ENCODE measurements at places on chromosomes 4 and X.

GRCh38 chr4:24226023-24226422, 336.2 kb upstream of the PPARGC1A start:
- DNase-seq = no peak
- H3K27me3 ChIP-seq = no peaks in the 10 kb centered on the region
- no peak overlapping the region for H3K27ac ChIP-seq
- no peak overlapping the region for H3K4me3 ChIP-seq
- H3K36me3 ChIP-seq = no peaks in the 10 kb centered on the region

- peak overlapping the region; percentile 1 for H3K4me3 ChIP-seq
- H3K27ac ChIP-seq = peak overlapping the region; percentile 94
- H3K36me3 ChIP-seq = no peaks in the 10 kb centered on the region
- H3K4me1 ChIP-seq = peaks cover 24% of the 10 kb centered on the region
These were observed 18.1 kb upstream of the CHRNA9 start for GRCh38 chr4:40316782-40317635.

GRCh38 chrX:9738151-9738550, 27.5 kb downstream of the GPR143 start:
- no peaks in the 10 kb centered on the region for H3K27me3 ChIP-seq
- H3K4me1 ChIP-seq = no peaks in the 10 kb centered on the region
- no peaks in the 10 kb centered on the region for H3K36me3 ChIP-seq

- no peaks in the 10 kb centered on the region for H3K27me3 ChIP-seq
- H3K27ac ChIP-seq = no peak overlapping the region
- no peak overlapping the region for H3K4me3 ChIP-seq
- H3K4me1 ChIP-seq = peaks cover 12% of the 10 kb centered on the region
- H3K36me3 ChIP-seq = no peaks in the 10 kb centered on the region
These were observed 6.0 kb downstream of the DGKQ start for GRCh38 chr4:967113-968104.

GRCh38 chr4:69126024-69126423, 29.8 kb downstream of the UGT2B7 start:
- no peak overlapping the region for H3K27ac ChIP-seq
- no peaks in the 10 kb centered on the region for H3K36me3 ChIP-seq

GRCh38 chrX:26334232-26334631, 118.3 kb downstream of the MAGEB5 start:
- no peaks in the 10 kb centered on the region for H3K27me3 ChIP-seq
- no peaks in the 10 kb centered on the region for H3K4me1 ChIP-seq
- no peak for DNase-seq
- no peak overlapping the region for H3K4me3 ChIP-seq

DNA sequence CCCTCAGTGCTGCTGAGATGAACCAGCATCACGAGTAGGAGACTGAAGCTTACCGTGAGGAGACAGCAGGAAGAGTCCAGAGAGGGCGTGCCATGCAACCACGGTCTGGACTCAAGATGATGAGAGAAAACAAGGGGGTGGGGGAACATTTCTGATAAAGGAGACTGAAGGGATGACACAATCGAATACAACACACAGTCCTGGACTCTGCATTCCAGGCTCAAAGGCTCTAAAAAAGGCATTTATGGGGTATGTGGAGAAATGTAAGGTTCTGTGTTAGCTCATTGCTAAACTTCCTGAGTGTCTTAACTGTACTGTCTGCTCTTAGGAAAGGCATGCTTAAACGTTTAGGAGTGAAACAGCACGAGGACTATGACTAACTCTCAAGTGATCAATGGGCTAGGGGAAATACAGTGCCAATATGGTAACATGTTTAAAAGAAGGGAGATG, 20.6 kb upstream of the IRAK1 start:
- H3K27me3 ChIP-seq = no peaks in the 10 kb centered on the region
- peak; percentile 66 for DNase-seq
- peaks cover 23% of the 10 kb centered on the region for H3K4me1 ChIP-seq
- no peak overlapping the region for H3K4me3 ChIP-seq
- peak overlapping the region; percentile 93 for H3K27ac ChIP-seq
- no peaks in the 10 kb centered on the region for H3K36me3 ChIP-seq

DNA sequence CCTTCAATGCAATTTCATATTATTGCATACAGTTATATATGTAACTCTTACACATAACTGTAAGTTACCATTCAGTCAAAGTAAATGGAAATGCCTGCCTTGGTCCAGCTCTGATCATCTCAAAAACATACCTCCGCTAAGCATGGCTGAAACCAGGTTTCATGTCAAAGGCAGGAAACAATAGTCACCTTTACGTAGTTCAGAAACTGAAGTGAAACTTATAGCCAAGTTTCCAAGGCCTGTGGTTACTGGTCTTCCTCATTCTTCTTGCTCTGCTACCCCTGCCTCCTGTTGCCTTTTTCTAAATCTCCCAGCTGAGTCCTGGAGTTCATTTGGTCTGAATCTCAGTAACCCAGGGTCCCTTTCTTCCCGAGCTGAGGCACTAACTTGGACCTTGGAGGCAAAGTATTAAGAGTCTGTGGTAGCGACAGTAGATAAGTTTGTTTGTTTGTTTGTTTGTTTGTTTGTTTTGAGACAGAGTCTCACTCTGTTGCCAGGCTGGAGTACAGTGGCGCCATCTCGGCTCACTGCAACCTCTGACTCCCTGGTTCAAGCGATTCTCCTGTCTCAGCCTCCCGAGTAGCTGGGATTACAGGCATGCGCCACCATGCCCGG, 30.8 kb downstream of the DAPP1 start:
- DNase-seq = no peak
- H3K27me3 ChIP-seq = no peaks in the 10 kb centered on the region
- no peaks in the 10 kb centered on the region for H3K4me1 ChIP-seq
- H3K27ac ChIP-seq = no peak overlapping the region

GRCh38 chr4:147303873-147304229, 177.0 kb upstream of the EDNRA start:
- H3K4me3 ChIP-seq = no peak overlapping the region
- H3K27me3 ChIP-seq = no peaks in the 10 kb centered on the region
- H3K36me3 ChIP-seq = no peaks in the 10 kb centered on the region
- H3K27ac ChIP-seq = no peak overlapping the region
- DNase-seq = no peak

- H3K4me3 ChIP-seq = no peak overlapping the region
- no peaks in the 10 kb centered on the region for H3K36me3 ChIP-seq
- no peak for DNase-seq
These were observed 178.4 kb downstream of the ANKRD50 start for GRCh38 chr4:124534131-124534530.

DNA sequence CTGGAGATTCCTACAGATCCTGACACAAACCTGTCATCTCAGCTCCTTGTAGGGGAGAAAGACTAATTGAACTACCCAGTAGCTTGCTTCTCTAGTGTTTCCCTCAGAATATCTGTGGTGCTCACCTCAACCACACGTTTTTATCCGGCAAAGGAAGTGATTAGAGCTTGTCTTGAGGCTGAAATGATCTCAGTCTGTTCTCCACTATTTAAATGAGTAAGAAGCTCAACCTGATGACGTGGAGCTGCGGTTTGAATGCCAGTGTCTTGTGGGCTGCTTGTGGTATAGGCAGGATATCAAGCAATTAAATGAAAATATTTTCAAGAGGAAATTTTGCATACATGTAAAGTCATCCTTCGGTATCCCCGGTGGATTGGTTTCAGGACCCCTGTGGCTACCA, 270.2 kb downstream of the TLL1 start:
- DNase-seq = no peak
- no peak overlapping the region for H3K27ac ChIP-seq
- no peaks in the 10 kb centered on the region for H3K27me3 ChIP-seq
- H3K4me3 ChIP-seq = no peak overlapping the region
- H3K36me3 ChIP-seq = no peaks in the 10 kb centered on the region

- no peak for DNase-seq
- H3K27me3 ChIP-seq = no peaks in the 10 kb centered on the region
- H3K4me3 ChIP-seq = no peak overlapping the region
- H3K4me1 ChIP-seq = peaks cover 7% of the 10 kb centered on the region
- H3K36me3 ChIP-seq = no peaks in the 10 kb centered on the region
- no peak overlapping the region for H3K27ac ChIP-seq
These were observed 31.3 kb downstream of the NIPAL1 start for GRCh38 chr4:48047896-48048295.

DNA sequence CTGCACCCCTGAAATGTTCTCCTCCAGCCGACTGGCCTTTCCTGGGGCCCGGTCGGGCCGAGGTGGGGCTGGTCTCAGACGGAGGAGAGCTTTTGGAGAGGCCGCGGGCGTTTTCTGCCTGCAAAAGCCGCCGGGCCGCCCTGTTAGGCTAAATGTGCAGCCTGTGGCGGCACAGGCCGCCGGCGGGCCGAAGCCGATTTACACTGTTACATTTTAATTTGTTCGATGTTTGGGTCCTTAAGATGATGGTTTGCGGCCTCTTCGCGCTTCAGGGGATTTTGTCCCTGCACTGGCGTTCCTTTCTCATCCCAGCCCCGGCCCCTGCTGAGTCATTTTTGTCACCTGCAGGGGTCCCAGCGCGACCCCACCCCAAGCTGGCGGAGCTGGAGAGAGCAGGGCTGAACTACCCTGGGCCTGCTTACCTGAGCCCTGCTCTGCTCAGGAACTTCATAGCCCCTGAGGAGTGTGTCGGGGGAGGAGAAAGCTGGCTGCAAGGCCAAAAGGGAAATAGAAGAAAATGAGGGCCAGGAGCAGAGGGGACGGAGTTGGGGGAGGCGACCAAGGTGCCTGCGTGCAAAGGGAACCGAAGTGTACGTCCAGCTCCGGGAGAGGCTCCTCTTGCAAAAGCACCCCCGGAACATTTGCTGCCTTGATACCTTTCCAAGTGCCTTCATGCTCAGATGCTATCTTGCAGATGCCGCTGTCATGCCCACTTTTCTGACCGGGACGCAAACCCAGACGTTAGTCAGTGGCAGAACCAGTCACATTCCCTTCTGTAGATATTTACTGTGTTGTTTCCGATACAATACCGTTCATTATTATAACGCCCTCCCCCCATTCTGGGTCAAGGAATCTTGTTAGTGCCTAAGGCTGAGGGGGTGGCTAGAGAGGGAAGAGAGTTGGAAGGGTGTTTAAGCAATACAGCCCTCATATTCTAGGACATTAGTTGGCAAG, 977 bp upstream of the RBBP7 start:
- no peaks in the 10 kb centered on the region for H3K36me3 ChIP-seq
- DNase-seq = peak; percentile 47
- H3K4me1 ChIP-seq = peaks cover 35% of the 10 kb centered on the region
- H3K27ac ChIP-seq = peak overlapping the region; percentile 99

DNA sequence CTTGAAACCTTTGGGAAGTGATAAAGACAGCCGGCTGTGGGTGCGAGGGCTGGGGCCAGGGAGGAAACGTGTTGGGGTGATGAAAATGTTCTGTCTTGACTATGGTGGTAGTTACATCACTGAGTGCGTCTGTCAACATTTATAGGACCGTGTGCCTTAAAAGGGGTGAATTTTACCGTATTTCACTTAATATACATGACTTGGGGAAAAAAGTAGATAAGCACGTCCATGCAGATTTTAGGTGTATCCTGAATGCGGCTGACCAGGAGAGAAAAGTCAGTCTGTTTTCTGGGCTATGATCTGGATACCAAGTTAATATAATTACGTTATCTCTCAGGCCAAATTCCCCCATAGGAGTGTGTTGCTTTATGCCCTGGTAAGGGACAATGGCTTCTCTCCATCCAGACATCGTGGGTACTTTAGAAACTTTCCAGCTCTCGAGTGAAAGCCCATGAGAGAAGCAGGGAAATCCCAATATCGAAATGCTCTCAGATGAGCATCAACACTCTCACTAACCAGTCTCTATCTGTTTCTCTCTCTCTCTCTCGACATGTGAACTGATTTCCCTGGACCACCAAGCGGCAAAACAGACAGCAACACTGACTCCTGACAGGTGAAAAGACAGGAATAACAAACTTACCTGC, 71.5 kb downstream of the IRF2 start:
- no peaks in the 10 kb centered on the region for H3K36me3 ChIP-seq
- no peak overlapping the region for H3K27ac ChIP-seq
- DNase-seq = no peak
- H3K27me3 ChIP-seq = no peaks in the 10 kb centered on the region
- peaks cover 7% of the 10 kb centered on the region for H3K4me1 ChIP-seq

DNA sequence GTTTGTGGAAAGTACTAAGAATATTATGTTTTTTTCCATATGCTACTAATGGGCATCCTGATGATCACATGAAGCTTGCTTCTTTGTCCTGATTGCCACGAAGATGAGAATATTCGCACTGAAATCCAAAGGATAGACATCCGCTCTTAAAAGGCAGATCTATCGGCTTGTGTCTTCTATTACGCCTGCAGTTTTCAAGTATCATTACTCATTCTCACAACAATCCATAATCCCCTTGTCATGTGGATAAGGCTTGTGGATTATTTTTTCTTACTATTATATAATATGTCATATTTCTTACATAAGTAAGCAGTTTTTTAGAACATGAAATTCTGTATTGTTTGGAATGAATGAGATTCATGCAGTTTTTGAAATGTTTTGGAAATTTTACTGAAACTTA, 62.8 kb downstream of the KCNIP4 start:
- no peaks in the 10 kb centered on the region for H3K36me3 ChIP-seq
- no peaks in the 10 kb centered on the region for H3K4me1 ChIP-seq
- no peak overlapping the region for H3K4me3 ChIP-seq

DNA sequence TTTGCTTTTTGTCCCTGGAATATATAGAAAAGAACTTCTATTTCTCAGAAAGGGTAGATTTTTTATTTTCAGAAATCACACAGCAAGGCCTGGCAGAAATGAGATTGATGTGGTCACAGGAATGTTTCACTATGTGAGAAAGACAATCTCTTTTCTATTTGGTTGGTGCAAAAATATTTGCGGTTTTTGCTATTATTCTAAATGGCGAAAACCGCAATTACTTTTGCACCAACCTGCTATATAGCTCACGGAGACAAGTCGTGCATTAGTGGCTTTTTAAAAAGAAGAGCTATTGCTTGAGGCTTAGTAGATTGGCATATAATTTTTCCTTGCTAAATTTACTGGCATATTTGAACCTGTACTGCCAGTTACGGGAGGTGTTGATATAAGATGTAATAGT, 100.4 kb downstream of the ITM2A start:
- no peaks in the 10 kb centered on the region for H3K4me1 ChIP-seq
- no peaks in the 10 kb centered on the region for H3K27me3 ChIP-seq
- no peak overlapping the region for H3K4me3 ChIP-seq
- no peak for DNase-seq
- H3K36me3 ChIP-seq = no peaks in the 10 kb centered on the region

- DNase-seq = no peak
- no peaks in the 10 kb centered on the region for H3K36me3 ChIP-seq
- H3K27ac ChIP-seq = no peak overlapping the region
- H3K4me3 ChIP-seq = no peak overlapping the region
- H3K4me1 ChIP-seq = no peaks in the 10 kb centered on the region
These were observed 4.6 kb downstream of the GRIA2 start for GRCh38 chr4:157225096-157225495.

DNA sequence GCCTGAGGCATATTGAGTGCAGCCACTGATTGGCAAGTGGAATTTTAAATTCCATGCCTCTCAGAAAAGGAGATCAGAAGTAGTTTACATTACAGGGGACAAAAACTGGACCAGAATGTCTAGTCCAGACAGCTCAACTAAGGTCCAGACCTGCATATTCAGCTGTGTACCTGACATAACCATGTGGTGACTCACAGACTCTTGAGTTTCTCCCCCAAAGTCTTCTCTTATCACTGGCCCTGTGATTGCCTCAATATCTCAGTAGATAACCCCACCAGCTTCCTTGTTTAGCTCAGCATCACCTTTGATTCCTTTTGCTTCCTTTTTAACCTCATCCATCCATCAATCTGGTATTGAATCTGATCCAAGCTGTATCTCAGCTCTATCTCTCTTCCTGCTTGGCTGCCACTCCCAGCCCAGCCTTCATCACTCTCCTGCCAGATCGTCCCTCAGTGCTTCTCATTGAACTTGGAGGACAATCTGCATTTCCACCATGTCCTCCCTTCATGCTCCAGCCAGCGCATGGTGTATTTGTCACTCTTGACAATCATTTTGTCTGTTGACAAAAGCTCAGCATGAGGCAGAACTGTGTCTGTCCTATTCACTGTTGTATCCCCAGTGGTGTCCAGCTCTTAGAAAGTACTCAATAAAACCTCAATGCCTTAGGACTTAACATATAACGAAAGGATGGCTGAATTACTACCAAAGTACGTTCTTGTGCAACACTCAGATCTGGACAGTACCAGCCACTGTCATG, 27.8 kb upstream of the SLC2A9 start:
- DNase-seq = peak; percentile 43
- H3K36me3 ChIP-seq = no peaks in the 10 kb centered on the region
- peak overlapping the region; percentile 57 for H3K27ac ChIP-seq

All from hepatocyte (in vitro differentiated cells).